Tongue (tissue), 3 donors: ENCODE measurements at places on chromosomes 13 and 19.

GRCh38 chr19:18425515-18426415 is 6.6 kb downstream of the SSBP4 start:
- peak; percentile 72 for DNase-seq

- DNase-seq, result peak; percentile 2
Measured at GRCh38 chr13:87851410-87851809, 180.2 kb downstream of the SLITRK5 start.

- DNase-seq, result peak; percentile 59
Measured at GRCh38 chr19:49347835-49348234, 12.6 kb downstream of the CD37 start.

DNA sequence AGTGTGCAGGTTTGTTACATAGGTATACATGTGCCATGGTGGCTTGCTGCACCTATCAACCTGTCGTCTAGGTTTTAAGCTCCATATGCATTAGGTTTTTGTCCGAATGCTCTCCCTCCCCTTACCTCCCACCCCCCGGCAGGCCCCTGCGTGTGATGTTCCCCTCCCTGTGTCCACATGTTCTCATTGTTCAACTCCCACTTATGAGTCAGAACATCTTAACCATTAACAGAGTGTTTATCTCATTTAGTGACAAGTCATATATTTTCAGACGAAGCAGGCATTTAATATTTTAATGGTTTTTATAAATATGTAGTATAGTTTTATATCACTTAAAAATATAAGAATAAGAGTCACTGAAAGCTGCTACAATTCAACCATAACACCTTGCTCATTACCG is 780.5 kb upstream of the ARGLU1 start:
- DNase-seq, result no peak

- no peak for DNase-seq
Measured at GRCh38 chr19:30330266-30330665, 41.9 kb upstream of the ZNF536 start.

- DNase-seq, result no peak
Measured at GRCh38 chr13:94247890-94248289, 231.6 kb downstream of the DCT start.
